Stimulated activated CD8-positive, alpha-beta memory T cell treated with anti-CD3 and anti-CD28 coated beads, Interleukin-4, amount 100 ng/mL, for 24 hours (primary cell): ENCODE measurements at places on chromosomes 13 and 19.
A peak's percentile ranks its signal among the peaks of the same experiment; 100 is the strongest.

DNA sequence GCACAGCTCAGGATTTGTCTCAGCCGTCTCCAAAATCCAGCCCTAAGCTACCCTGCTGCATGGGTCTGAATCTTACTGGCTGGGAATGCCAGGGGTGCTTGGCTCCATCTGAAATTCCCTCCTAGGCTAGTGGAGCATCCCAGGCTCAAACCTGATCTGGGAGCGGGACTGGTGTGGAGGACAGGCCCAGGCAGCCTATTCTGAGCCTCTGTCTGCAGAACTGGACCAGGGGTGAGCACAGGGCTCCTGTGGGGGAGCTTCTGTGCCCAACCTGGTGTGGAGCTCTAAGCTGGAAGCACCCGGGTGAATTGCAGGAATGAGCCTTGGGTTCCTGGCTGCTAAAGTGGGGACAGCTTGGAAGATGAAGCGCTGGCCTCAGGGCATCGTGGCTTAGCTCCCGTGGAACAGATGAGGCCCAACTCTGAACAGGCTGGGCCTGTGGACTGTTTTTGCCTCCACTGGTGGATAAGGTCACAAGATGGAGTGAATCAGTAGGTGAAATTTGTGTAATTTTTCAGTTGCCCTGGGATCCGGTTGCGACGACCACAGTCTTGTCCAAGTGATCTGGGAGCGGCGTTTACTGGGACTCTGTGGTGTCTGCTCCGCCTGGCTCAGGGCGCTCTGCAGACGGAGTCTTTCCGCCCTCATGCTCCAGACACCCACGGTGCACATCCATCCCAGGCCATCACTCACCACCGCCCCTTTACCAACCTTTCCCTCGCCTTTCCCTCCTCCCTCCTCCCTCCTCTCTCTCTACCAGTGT lies 79.5 kb downstream of the TEX29 start:
- no peak for DNase-seq

DNA sequence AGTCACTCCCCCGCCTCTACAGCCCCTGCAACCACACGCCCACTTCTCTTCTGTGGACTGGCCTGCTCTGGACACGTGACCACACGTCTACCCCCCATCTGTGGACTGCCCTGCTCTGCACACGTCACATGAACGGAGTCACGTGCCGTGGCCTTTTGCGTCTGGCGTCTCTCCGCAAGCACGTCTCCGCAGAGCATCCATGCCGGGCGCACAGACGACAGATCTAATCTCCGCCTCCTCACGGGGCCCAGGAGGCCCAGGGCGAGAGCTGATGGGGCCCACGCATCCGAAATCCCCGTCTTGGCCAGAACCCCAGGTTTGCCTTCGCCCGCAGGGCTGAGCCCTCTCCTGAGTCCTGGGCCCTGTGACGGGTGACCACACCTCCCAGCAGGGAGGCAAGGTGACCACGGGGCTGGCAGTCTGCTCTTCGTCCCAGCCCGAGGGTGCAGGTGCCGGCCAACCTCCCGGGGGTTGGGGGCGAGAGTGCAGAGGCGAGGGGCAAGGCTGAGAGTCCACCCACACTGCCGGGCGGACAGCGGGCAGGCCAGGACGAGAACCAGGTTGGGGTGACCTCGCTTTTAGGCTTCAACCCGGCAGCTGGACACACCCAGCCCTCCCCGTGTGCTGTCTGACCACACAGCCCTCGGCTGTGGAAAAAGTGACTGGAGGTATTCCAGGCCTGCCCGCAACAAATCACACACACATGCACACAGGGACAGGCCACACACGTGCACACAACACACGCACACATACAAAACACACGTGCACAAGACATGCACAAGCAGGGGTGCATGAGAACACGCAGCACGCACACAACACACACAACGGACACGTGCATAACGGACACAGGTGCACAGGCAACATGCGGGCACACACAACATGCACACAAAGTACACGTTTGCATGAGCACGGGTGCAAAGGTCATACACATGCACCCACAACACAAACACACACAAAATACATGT lies 3.9 kb downstream of the SBNO2 start:
- no peak for DNase-seq

DNA sequence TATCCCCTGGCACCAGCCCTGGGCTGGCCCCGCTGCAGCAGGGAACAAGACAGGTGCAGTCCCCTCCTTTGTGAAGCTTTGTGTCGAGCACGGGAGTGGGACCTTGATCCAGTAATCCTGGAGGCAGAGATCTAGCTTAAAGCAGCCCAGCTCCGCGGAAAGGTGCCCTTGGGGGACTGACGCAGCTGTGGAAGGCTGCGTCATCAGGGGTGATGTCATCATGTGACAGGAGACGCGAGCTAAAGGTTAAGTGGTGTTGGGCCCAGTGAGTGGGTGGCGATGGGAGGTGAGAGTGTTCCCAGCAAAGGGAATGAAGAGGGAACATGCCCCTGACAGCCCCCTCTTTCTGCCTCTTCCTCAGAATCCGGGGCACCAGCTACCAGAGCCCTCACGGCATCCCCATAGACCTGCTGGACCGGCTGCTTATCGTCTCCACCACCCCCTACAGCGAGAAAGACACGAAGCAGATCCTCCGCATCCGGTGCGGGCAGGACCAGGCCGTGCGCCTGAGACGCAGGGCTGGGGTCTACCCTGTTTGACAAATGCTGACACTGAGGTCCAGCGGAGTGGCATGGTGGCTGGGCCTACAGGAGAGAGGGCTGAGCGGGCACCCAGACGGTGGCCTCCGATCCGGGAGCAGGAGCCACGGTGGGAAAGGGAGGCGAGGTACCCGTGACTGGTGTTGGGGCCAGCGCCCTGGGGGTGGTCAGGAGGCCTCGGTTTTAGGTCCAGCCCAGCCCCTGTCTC lies 2.6 kb downstream of the LHB start:
- no peak for DNase-seq

DNA sequence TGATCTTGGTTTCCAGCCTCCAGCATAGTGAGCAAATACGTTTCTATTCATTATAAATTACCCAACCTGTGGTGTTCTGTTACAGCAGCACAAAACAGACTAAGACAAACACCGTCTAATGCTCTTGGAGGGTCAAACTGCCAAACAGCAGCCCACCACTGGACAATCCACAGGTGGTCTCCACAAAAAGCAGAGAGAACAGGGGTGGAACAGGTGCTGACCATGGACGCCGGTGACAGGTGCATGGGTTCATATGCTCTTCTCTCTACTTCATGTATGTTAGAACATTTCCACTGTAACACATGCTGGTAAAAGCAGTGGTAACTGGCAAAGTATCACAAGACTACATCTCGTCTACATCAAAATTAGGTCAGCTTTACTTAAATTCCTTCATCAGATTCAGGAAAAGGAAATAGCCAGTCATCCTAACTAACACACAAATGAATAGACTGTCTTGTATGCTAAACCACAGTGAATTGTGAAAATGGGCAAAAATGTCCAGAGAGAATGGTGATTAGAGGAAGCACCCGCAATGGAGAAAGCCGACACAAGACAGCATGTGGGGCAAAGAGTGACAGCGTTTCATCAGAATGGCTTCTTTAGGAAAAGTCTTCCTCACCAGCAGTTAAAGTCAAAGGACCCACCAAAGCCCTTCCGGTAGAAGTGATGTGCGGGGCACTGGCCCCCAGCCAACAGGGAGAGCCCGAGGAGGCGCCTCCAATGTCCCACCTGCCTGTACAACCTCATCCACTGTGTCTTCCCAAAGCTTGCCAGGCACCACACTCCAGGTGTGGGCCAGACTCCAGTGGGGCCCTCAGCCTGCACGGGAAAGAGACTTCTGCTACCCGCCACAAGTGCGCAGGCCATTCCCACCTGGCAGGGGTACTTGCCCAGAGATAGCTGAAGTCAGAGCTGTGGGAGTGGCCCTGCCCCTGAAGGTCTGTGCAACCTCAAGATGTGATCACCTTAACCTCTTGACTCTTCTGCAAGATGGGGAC lies 6.5 kb downstream of the CARS2 start:
- DNase-seq, result no peak

GRCh38 chr19:33878910-33879810 lies 82.5 kb downstream of the KCTD15 start:
- DNase-seq, result no peak

GRCh38 chr13:43058831-43059230 lies 35.4 kb downstream of the DNAJC15 start:
- DNase-seq, result no peak

- no peak for DNase-seq
Measured at GRCh38 chr19:9166846-9167245, 11.9 kb upstream of the OR7D2 start.

DNA sequence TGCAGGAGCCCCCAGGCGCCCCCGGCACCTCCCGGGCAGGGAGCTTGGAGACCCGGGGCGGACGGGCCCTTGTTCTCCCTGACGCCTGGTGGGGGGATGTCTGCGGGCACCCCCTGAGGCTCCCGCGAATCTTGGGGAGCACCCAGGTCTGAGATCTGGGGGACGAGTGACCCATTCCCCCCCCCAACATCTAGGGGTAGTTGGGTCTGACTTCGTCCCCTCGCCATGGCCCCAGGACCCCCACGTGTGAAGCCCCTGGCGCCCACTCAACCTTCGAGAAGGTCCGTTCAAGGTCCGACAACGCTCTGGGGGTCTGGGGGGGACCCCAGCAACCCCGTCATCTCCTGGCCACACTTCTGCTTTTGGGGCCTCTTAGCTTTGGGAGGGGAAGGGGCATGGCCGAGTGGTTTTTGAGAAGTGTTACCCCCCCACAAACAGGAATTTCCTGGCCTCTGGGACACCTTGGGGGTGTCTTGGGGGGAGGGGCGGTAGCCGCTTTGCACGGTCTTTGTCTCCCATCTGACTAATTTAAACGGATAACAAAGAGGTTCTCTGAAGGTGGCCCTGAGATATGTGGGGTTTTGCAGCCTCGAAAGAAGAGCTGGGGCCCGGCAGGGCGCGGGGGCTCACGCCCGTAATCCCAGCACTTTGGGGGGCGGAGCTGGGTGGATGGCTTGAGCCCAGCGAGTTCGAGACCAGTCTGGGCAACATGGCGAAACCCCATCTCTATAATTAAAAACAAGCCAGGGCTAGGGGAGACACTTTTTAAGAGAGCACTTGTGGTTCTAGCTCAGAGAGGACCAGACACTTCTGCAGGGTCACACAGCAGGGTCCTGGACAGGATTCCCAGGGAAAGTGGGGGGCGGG lies 608 bp downstream of the CNN2 start:
- DNase-seq, result no peak

GRCh38 chr13:43235028-43235427 lies 211.6 kb downstream of the DNAJC15 start:
- DNase-seq, result no peak

GRCh38 chr19:6216996-6217751 lies 62.6 kb downstream of the MLLT1 start:
- DNase-seq, result no peak

DNA sequence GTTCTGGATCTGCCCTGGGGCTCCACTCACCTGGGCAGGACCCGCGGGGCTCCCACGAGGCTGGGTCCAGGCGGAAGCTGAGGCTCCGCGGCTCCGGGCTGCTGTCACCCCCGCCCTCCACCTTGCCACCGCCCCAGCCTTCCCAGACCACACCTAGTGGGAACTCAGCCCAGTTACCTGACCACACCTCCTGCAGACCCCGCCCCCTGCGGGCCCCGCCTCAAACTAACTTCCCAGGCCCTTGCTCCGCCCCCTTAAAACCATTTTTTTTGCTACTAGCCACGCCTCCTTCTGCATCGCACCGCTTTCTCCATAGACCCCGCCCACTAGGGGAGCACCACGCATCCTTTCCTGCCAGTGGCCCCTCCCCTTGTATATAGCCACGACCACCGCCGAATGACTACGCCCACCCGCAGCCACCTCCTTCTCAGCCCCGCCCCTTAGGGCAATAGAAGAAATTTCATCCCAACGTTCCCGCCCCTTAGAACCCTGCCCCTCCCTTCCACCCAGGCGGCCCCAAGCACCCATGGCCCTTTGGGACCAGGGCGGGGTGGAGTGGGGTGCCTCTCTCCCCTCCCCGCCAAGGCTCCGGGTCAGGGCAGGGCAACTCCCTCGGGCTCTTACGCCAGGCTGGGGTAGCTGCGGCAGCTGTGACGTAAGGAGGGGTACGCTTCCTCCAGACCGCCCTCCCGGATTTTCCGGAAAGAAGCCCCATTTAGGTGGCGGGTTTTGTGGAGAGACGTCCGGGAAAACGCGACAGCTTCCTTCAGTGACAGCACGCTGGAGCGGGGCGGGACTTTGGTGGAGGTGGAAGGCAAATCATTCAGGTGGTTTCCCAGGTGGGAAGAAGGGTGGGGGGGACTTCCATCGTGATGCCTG lies at the start of gene SH2D3A:
Gene SH2D3A, minus strand, starts transcription at position 79 of the 879 bp plus-strand sequence. CDS start 3,687 bp downstream, outside the sequence.
- DNase-seq, result peak; percentile 86

GRCh38 chr19:41373993-41374392 lies 2.3 kb upstream of the TMEM91 start:
- no peak for DNase-seq

- DNase-seq, result peak; percentile 64
Measured at GRCh38 chr13:24618011-24618955, 61.9 kb upstream of the ATP12A start.

DNA sequence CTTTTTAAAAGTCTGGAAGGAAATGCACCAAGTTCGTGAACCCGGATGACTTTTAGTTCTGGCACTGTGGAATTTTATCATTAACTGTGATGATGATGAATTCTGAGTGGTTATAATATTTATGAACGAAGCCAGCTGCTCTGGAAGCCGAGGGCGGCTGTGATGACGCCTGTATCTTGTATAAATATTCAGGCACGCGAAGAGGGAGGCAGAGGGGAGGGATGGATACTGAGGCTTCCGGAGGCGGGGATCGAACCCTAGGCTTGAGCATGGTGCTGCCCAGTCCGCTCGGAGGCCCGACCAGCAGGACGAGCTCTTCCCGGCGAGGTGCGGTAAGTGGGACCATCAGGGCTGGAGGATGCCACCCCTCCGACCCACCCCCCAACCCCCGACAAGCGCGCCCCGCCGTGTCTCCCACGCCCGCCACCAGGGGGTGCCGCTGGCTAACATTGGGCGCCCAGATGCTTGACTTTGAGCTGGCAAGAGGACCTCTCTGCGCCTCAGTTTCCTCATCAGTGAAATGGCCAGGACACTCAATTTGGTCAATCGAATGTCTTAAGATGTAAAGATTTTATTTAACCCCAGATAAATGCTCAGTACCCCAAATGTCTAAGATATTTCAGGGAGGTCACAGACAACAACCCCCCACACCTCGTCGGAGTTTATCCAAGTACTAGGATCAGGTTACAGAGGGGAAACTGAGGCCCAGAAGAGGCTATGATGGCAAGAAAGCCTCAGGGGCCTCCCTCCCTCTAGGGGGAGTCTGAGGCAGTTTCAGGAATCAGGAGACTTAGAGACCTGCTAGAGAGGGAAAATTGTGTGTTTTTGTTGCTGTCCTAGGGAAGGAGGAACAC lies 4.5 kb upstream of the RAB3A start:
- no peak for DNase-seq

DNA sequence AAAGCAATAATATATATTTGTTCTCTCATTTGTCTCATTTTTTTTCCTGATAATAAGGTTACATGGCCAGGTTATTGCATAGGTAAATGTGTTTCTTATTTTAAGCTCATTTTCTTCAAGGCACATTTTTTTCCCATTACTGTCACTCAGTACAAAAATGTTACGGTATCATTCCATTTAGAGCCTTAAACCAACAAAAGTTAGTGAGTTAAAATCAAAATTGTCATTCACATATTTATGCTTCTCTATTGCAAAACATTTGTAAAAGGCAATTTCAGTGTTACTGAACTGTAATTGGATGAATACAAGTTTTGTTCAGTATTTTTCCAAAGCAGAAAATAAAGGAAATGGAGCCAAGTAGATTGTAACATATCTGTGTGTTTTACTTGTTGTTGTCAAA lies 117.6 kb upstream of the MAB21L1 start:
- no peak for DNase-seq

GRCh38 chr19:45245826-45246225 lies 619 bp upstream of the EXOC3L2 start:
- DNase-seq, result no peak

- DNase-seq, result no peak
Measured at GRCh38 chr19:4692251-4693077, 22.3 kb upstream of the MYDGF start.
